ENCODE measurements at places on chromosomes 2 and 18.

DNA sequence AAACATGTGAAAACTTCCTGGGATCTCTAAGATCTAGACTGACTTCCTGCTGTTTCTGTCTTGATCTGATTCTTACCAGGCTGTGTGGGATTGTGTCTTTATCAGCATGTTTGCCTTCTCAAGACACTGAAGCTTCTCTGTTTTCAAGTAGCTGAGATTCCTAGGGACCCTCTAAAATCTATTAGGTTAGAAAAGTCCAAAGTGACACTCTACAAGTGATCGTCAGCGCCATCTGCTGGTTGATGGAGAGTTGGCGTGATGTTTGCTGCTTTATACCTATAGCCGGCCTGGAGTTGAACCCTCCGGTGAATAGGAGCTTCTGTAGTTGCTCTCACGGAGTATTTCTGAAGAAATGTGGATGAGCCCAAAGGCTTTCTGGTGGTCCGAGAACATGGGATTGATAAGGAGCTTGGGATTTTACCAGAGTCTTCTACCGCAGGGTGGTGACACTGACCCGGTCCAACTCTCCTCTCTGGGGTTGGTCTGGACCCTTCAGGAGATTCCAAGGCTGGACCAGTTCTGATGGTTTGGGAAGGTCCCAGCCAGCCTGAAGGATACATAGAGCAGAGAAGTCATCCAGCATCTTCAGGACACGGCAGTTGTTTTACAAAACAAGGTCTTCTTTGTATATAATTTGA is 96.0 kb upstream of the TTC39C start:
- peak; percentile 62 for DNase-seq

GRCh38 chr18:69401226-69401971 is 711 bp downstream of the DOK6 start:
- no peak for DNase-seq

DNA sequence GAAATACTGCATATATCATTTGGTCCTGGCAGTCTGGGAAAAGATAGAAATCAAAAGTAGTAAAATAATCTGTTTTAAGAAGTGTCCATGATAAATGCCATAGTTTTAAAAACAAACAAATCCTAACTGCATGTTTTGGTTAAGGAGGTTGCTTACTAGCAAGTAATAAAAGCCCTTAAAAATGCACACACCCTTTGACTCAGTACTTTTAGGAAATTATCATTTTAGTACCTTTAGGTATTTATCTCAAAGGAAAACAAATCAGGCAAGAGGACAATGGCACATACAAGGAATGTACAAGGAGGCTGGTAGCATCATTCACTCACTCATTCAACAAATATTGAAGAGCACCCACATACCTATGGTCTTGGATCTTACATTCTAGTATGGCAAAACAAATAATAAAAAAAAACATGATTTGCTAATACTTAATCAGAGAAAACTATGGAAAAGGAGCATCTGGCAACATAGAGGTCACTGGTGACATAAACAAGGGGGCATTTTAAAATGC is 67.6 kb downstream of the OLA1 start:
- no peak for DNase-seq

GRCh38 chr18:2655178-2655953 is at the start of gene SMCHD1:
Gene SMCHD1, plus strand, starts transcription at chr18:2655726. Its CDS starts 350 bp downstream, at chr18:2656076.
- DNase-seq: peak; percentile 58
